ENCODE measurements at places on chromosomes 2 and 18.

GRCh38 chr2:241112592-241112991 is 10.5 kb upstream of the MTERF4 start:
- DNase-seq: no peak

DNA sequence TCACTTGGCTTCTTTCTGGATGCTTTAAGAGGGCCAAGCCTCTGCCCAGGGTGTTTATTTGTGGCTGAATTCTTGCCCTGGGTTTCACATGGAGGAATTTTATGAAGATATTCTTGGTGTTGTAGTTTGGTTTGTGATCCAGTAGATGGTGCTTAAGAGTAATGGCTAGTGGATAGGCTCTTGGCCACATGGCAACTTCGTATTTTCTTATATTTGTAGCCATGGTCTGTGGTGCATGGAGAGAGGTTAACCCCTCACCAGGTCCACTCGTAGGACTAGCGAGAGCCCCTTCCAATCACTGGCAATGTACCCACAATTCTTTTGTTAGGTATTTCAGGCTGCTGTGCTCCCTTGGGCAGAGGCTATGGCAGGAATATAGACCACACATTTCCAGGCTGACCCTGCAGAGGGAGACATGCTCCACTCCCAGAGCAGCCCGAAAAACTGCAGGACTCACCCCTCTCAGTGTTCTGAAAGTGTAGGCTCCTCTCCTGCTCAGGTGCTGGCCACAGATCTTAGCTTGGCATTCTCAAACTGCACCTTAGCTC is 582.1 kb upstream of the SETBP1 start:
- DNase-seq: peak; percentile 63

DNA sequence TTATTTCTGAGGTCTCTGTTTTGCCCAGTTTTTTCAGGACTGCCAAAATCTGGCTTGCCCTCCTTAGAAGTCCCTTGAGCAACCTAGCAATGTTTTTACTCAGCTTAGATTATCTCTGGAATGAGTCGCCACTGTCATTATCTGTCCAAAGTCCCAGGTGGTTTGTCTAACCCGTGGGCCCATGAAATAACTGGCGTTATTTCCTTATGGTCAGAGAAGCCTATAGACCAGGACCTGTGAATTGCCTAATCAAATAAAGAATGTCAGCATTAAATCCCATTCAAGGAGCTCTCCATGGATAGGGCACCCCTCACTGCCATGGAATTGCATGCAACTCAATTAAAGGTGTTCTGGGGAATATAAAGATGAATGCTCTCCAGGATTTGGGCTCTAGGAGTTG is 373.9 kb downstream of the SETBP1 start:
- DNase-seq: no peak

DNA sequence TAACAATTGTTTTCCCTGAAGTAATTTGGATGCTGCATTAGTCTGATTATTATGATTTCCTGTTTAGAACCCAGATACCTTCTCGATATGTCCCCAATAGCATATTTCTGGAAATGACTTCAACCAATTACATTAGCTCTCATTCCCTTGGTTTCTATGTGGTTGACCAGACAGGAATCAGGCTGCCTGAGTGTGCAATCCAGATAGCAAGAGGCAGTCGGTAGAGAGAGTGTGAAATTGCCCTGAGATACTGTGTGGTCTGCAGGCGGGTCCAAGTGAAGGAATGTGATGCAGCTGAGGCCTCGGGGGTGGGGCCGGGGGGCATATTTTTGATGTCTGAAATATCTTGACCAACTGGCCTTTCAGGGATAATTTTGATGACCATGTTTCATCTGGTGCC is 143.9 kb upstream of the ITGA6 start:
- no peak for DNase-seq

- DNase-seq: no peak
Observed at GRCh38 chr2:23397478-23397877, 12.5 kb downstream of the KLHL29 start.

- DNase-seq: peak; percentile 79
Observed at GRCh38 chr2:205947621-205948495, 138.1 kb downstream of the INO80D start.

GRCh38 chr18:21362831-21363230 is 120.8 kb downstream of the GREB1L start:
- no peak for DNase-seq

DNA sequence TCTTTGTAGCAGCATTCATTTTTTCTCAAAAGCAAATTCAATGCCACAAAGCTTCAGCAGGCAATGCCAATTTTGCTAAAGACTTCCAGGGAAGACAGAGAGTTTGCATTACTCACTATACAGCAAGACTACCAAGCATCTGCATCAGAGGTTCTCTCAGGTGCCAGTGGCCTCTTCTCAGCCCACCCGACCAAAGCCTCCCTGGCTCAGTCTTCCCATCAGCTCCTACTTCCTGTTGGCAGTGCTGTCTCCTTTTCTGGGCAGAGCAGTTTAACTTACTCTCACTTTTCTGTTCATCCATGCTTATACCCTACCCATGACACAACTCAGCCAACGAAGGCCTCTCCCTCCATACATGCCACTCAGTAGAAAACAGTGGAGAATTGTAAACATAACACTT is 157.1 kb downstream of the TRABD2A start:
- no peak for DNase-seq

DNA sequence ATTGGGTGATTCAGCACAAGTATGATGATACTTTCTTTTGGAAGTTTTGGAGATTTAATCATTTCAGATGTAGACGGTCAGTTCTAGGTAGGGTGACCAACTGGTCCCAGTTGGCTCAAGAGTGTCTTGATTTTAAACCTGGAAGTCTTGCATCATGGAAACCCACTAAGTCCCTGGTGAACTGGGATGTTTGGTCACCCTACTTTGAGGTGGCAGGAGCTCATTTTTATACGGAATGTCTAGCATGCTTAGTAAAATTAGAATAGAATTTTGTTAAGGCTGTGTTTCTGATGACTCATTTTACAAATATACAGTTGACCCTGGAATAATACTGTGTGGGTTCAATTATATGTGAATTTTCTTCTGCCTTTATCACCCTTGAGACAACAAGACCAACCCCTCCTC is 61.5 kb upstream of the DOCK10 start:
- no peak for DNase-seq

Data from DMS53 (cell line).